ENCODE measurements at places on chromosomes 5 and 9.

DNA sequence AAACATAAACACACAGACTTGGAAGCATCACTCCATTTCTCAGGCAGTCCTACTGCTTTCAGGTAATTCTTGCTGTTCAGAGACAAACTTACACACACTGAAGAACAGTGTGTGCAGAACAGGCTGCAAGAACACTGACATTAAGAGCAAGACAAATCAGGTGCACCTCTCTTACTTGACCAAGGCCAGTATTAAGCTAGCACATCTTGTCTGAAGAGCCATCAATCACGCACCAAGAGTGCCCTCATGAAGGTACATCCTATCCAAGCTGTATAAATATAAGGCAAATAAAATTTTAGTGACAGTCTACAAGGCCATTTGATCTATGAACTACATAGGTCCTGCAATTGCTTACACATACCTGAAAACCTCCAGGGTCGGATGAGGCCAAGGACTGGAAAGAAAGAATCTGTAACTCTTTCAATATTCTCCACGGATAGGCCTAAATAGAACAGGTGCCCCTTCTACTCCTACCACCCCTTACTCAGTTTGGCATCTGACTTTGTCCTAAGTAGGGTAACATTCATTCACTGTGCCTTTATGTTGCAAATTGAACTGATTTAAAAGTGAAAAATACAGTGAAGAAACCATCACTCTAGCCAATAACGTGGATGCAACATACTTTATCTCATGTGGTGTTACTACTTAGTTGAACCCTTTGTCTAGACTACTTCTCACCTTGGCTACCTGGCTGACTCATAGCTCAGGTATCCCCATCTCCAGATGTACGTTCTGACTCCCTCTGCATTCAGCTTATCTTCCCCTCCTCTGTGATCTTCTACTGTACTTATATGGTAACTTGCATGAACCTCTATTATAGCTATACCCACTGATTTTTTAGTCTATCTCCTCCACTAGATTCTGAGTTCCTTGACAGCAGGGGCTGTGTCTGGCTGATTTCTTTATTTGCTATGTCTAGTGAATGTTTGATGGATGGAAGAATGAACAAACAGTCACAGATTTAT lies 256.3 kb downstream of the KIAA0825 start:
- DNase-seq: no peak

GRCh38 chr5:125283372-125283771 lies 536.9 kb upstream of the ZNF608 start:
- DNase-seq: no peak

DNA sequence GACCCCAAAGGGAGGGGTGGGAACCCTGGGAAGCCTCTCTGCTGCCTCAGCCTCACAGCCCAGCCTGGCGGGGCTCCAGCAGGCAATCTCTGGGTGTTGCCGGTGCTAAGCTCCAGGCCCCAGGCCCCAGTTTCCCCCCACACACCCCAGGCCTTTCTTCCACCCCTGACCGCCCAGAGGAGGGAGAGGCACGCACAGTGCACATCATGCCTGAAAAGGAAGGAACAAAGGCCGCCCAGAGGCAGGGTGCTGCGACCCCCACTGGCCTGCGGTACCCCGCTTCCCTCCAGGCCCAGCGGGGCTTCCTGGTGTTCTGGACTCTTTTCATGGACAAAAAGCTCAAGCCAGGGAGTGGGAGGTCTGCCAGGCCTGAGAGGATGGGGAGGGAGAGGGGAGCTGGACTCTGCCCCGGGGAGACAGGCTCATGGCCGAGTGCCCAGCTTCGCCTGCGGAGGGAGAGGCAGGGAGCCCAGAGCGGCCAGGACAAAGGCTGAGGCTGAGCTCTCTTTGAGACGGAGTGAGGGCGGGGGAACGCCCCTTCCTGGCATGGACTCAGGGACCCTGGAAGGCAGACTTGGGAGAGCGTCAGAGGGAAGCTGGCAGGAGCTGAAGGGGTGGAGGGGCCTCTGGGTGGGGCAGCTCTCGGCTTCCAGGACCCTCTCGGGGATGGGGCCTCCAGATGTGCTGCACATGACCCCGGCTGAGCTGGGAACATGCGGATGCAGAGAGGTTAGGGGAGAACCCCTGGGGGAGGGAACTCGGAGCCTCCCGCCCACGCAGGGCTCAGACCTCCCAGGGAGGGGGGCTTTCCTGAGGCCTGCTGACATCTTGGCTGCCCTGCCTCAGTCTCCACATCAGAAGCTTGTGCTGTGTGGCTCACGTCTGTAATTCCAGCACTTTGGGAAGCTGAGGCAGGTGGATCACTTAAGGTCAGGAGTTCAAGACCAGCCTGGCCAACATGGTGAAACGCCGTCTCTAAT lies 1.8 kb upstream of the ENTPD2 start:
- DNase-seq: no peak

DNA sequence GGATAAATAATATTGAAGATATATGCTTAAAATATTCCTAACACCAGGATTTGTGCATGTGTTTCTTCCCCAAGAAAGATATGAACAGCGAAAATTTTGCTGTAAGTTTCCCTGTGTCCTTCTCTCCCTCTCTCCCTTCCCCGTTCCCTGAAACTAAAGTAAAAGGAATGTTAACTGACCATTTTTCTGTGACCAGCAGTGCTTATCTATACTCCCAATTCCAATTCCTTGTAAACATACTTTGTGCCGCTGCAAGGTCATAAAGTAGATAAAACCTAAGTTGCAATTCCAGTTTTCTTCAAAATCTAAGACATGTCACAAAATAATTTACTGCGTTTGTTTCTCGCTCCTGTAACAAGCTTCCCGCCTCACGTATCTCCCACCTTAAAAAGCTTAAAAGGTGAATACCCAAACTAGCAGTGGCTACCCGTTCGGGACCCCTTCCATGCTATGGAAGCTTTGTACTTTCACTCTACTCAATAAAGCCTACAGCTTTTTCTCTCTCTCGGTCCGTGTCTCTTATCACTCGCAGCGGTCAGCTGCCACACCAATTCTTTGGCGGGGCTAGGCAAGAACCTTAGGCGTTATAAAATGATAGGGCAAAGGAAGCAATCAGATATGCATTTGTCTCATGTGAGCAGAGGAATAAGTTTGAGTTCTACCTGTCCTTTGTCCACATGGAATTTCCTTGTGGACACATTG lies 1798.0 kb downstream of the EFNA5 start:
- DNase-seq: no peak

DNA sequence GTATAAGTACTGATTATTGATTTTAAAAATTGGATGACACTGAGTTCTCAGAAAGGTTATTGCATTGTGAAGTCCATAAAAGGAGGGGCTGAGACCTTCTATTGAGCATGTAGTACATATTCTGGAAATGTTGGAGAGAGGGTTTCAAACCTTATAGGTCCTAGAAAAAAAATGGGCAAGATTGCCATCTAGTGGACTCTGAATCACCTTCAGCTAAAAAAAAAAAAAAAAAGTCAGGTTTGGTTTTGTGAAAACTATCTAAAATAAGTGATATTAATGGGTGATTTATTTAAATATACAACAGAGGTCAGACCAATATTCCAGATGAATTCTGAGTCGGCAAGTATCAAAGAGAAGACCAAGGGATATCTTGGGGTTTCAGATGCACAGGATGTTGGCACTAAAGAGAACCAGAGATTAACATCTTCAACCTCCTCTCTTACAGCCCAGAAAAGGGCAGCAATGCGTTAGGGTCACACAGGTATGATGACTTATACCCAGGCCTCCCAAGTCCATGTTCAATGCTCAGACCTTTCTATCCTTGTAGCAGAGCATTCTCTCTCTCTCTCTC lies 109.8 kb upstream of the NMUR2 start:
- DNase-seq: no peak

- DNase-seq: no peak
Observed at GRCh38 chr5:93578813-93579691, 2.0 kb downstream of the NR2F1-AS1 start.

DNA sequence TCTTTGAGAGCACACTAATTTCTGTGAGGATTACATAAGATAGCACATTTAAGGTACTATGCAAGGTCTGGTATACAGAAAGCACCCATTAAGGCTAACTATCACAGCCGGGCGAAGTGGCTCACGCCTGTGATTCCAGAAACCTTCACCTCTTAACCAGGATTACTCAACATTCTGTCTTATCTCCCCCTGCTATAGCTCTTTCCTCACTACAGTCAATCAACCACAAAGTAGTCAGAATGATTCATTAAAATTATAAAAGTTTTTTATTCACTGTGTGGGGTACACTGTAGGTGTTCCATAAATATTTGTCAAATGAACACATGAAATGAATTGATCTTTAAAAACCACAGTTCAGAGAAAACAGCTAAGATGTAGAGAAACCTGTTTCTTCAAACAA lies 48.7 kb downstream of the CHD1 start:
- no peak for DNase-seq

- DNase-seq: no peak
Observed at GRCh38 chr5:172450861-172451695, 3.2 kb downstream of the SH3PXD2B start.

- no peak for DNase-seq
Observed at GRCh38 chr9:85421641-85422040, 320.1 kb downstream of the AGTPBP1 start.

DNA sequence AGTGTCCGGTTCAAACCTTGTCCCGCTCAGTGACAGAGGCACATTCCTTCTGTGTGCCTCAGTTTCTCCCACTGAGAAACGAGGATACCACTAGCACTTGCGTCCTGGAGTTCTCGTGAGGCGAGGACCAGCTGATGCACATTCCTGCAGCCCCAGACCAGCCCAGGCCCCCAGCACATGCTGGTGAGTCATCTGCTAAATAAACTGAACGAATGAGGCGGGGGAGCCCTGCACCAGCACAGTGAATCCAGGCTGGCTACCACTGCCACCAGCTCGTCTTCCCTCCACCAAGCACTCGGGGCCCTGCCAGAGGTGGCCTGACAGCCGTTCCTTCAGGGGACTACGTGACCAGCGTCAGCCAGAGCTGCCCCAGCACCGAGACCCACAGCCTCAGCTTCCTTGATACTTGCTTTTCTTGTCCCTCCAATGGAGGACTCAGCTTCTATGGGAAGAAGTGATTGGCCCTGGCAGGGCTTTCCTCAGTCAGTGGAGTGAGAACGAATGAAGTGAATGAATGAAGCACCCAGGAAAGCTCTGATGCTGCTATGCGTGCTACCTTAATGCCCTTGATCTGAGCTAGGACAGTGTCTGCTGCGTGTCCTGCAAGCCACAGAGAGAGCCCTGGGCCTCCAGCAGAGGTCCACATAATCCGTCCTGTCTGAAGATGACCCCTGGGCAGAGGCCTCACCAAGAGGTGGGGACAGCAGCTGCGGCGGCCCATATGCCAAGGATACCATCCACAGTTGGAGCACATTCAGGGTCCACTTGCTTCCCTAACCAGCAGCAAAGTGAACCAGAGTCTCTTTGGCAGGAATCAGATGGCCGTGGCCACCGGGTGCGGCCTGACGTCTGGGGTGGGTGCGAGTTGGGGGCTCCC lies 13.5 kb upstream of the BARX1 start:
- DNase-seq: no peak

DNA sequence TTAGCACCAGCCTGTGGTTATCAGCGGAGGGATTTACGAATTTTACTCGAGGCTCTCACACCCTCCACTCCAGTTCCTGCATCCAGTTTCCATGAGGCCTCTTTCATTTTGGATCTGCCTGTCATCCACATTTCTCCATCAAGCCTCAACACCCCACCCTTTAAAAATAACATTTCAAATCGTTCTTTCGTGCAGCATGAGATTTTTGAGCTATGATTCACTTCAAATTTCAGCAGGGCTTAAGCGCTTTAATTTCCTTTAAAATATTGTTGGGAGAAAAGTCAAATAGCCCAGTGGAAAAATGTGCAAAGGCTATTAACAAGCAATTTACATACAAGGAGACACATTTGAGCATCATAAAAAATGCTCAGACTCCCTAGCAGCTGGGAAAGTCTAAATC lies 103.2 kb downstream of the MSX2 start:
- no peak for DNase-seq

- DNase-seq: no peak
Observed at GRCh38 chr5:124605541-124605940, 140.9 kb downstream of the ZNF608 start.

DNA sequence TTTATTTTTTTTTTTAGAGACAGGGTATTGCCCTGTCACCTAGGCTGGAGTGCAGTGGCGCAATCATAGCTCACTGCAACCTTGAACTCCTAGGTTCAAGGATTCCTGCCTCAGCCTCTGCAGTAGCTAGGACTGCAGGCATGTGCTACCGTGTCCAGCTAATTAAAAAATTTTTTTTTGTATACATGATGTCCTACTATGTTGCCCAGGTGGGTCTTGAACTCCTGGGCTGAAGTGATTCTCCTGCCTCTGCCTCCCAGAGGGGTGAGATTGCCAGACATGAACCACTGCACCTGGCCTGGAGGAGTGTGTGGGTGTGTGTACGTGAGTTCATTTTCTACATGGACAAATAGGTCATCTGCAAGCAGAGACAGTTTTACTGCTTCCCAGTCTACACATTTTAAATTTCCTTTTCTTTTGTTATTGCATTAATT lies 33.8 kb downstream of the JMY start:
- DNase-seq: no peak

- DNase-seq: no peak
Observed at GRCh38 chr5:56088431-56088949, 93.7 kb upstream of the IL6ST start.

- no peak for DNase-seq
Observed at GRCh38 chr5:90902651-90903386, 344.2 kb downstream of the ADGRV1 start.

DNA sequence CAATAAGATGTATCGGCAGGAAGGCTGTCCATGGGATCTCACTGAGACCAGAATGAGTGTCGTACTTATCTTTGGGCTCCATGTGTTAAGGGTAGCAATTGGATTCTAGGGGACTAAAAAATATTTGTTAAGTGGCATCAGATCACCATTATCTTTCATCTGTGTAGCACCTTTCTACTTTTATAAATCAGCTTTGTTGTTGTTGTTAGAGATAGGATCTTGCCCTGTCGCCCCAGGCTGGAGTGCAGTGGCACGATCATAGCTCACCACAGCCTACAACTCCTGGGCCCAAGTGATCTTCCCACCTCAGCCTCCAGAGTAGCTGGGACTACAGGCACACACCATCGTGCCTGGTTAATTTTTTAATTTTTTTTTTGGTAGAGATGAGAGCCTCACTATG lies 220.5 kb downstream of the SMARCA2 start:
- DNase-seq: no peak

GRCh38 chr9:134034215-134035040 lies 9.1 kb downstream of the BRD3OS start:
- DNase-seq: no peak

DNA sequence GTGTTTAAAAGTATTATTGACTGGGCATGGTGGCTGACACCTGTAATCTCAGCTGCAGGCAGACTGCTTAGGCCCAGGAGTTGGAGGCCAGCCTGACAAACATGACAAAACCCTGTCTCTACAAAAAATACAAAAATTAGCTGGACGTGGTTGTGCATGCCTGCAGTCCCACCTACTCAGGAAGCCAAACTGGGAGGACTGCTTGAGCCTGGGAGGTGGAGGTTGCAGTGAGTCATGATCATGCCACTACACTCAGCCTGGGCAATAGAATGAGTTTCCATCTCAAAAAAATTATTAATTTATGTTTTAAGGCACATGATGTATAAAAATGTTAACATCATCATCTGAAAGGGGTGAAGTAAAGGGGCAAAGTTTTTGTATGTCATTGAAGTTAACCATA lies 49.7 kb upstream of the FNIP1 start:
- no peak for DNase-seq

GRCh38 chr5:851553-851952 lies 767 bp upstream of the ZDHHC11 start:
- no peak for DNase-seq

All from bone marrow (tissue), 2 donors.